PC-3 (cell line): ENCODE measurements at places on chromosomes 12 and 14. TPM values are rescaled to one million over a fixed set of nuclear protein-coding genes. Genes with fewer than 3 reads are reported as not detected.

DNA sequence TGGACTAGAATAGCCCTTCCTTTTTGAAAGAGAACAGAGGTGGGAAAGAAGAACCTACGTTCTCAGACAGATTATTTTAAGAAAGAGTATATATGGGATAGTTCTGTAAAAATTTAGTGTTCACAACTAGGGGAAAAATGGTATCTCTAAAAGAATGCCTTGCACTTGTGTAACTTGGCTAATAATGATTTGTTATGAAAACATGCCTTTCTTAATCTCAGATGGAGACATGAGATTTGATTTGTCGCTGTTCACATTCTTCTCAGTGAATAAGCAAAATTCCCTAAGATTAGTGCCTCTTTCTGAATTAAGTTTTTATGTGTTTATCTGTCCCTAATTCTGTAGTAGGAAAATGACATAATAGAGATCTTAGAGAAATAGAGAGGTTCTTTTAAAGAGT, 100.8 kb downstream of the USP15 start:
- H3K4me1 ChIP-seq: no peaks in the 10 kb centered on the region
- no peak overlapping the region for H3K27ac ChIP-seq
- H3K27me3 ChIP-seq: no peaks in the 10 kb centered on the region
- no peak for DNase-seq
- no peak overlapping the region for H3K4me3 ChIP-seq
- peaks cover 3% of the 10 kb centered on the region; the same call in 1 of the 2 replicates for H3K36me3 ChIP-seq

DNA sequence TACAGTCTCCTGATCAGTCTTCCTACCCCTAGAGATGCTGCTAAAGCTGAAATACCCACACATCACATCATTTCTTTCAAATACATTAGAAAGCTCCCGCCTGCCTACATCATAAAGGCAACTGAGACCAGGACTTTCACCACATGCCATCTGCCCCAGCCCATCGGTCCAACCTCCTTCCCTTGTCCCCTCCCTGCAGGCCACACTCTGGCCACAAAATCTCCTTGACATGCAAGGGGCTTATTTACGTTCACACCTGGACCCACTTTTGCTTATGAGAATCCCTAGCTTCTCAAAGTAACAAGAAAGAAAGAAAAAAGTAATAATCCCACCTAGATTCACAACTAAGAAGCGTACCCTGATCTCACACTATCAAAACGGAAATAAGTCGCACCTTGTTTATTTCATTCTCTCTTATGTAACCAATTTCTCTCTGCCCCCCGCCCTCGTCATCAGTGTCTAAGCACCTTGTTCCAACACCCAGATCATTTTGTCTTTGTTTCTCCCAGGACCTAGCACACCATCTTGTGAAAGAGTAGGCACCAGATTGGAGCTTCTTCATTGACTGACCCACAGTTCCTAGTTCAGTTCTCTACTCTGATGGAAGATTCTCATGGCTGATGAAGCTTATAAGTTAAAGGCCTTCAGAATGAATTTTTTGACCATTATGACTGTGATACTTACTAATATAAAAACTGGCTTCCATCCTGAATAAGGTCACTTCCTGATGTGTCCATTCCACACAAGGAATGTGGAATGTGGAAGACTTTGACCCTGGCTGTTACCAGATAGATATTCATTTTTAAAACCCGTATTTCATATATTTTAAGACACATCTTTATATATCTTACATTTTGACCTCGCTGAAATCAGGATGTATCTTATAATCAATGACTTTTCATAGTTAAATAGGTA, 7.7 kb downstream of the WSB2 start:
- no peaks in the 10 kb centered on the region for H3K27me3 ChIP-seq
- peak; percentile 41 for DNase-seq
- peaks cover 49% of the 10 kb centered on the region for H3K4me1 ChIP-seq
- H3K36me3 ChIP-seq: peaks cover 28% of the 10 kb centered on the region

Gene FAM186B
- total RNA-seq: 0.80 and 1.1 TPM in 2 replicates

- no peak overlapping the region for H3K27ac ChIP-seq
- H3K4me3 ChIP-seq: no peak overlapping the region
- peaks cover 6% of the 10 kb centered on the region; the same call in 1 of the 2 replicates for H3K36me3 ChIP-seq
- no peaks in the 10 kb centered on the region for H3K27me3 ChIP-seq
- DNase-seq: peak; percentile 80
Observed at GRCh38 chr14:35687335-35687939, 121.7 kb downstream of the RALGAPA1 start.

Gene CLEC14A
- not detected in 2 replicates for total RNA-seq

DNA sequence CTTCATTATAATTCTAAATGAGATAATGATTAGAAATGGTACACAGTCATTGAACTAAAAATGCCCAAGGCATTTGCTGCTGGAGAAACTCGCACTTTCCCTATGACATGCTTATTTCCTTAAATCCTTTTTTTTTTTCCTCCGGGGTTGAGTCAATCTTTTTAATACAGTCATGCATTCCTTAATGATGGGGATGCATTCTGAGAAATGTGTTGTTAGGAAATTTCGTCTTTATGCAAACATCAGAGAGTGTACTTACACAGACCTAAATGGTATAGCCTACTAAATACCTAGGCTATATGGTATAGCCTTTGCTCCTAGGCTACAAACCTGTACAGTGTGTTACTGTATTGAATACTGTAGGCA, 29.8 kb upstream of the DACT1 start:
- H3K4me1 ChIP-seq: no peaks in the 10 kb centered on the region
- no peak overlapping the region for H3K4me3 ChIP-seq
- DNase-seq: peak; percentile 84
- no peak overlapping the region for H3K27ac ChIP-seq
- H3K36me3 ChIP-seq: no peaks in the 10 kb centered on the region

Gene HOXC10
- total RNA-seq: 0.69 and 2.9 TPM in 2 replicates

Gene PPP1R1A
- not detected in 2 replicates for total RNA-seq

Gene SYCP3
- total RNA-seq: not detected in 2 replicates

DNA sequence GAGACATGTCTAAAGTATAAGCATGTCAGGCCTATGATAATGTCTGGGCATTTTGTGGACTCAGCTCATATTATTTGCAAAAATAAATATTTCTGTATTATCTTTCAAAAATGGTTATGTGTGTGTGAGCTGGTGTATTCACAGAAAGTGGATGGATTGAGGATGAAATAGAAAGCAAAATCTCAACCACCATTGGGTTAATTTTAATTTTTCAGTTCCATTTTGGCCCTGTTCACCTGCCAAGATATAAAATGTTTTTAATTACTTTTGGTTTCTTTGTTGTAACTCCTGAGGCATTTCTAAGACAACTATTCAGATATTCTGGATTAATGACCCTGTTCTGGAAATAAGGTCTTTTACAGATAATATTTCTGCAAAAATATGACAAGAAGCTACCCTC, 232.7 kb upstream of the PPFIA2 start:
- H3K4me1 ChIP-seq: no peaks in the 10 kb centered on the region
- no peaks in the 10 kb centered on the region for H3K27me3 ChIP-seq
- H3K4me3 ChIP-seq: no peak overlapping the region
- H3K36me3 ChIP-seq: no peaks in the 10 kb centered on the region

GRCh38 chr14:73816393-73816816, 35.2 kb upstream of the PTGR2 start:
- H3K4me3 ChIP-seq: no peak overlapping the region
- 0 out of 2 replicates have a peak, but pooled peaks cover 3% of the 10 kb centered on the region for H3K4me1 ChIP-seq
- no peaks in the 10 kb centered on the region for H3K27me3 ChIP-seq
- H3K36me3 ChIP-seq: no peaks in the 10 kb centered on the region
- H3K27ac ChIP-seq: no peak overlapping the region

GRCh38 chr12:48777501-48778400, 11.1 kb downstream of the ADCY6 start:
- H3K4me3 ChIP-seq: no peak overlapping the region
- H3K36me3 ChIP-seq: peaks cover 5% of the 10 kb centered on the region; the same call in 1 of the 2 replicates
- DNase-seq: no peak
- H3K27me3 ChIP-seq: no peaks in the 10 kb centered on the region
- H3K4me1 ChIP-seq: peaks cover 17% of the 10 kb centered on the region
- H3K27ac ChIP-seq: no peak overlapping the region

DNA sequence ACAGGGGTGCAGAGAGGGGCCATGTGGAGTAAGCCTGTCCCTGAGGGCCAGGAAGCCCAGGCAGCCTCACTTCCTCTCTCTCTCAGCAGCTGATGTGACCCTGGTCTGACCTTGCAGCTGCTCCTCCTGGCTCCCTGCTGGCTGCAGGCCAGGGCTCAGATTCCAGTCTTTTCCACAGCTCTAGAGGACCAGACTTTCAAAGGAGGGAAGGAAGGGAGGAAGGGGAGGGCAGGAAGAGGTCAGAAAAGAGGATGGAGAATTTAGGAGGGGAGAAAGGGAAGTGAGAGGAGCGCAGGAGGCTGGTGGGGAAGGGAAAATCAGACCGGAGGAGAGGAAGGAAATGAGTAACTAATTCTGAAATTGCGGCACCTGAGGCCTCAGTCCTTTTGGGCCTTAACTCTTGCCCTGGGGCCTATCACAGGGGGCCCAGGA, 40.9 kb upstream of the VASH1 start:
- H3K27me3 ChIP-seq: peaks cover 59% of the 10 kb centered on the region
- H3K36me3 ChIP-seq: no peaks in the 10 kb centered on the region
- no peak overlapping the region for H3K4me3 ChIP-seq
- DNase-seq: no peak

DNA sequence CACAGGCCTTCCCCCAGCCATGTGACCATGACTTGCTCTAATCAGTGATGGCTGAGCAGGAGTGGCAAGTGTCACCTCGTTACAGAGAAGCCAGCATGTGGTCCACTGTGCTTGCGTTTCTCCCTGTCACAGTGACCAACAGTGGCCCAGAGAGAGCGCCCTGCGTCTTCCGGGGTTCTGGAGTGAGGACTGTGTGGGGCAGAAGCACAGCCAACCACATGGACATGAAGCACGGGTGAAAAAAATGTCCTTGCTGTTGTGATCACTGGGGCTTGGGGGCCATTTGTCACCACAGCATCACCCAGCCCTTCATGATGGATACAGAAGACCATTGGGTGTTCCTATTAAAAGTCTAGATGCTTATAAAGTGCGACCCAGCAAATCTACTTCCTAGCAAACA, 174.6 kb upstream of the C14orf180 start:
- no peaks in the 10 kb centered on the region for H3K36me3 ChIP-seq
- peaks cover 70% of the 10 kb centered on the region for H3K27me3 ChIP-seq
- DNase-seq: no peak
- H3K4me3 ChIP-seq: no peak overlapping the region

DNA sequence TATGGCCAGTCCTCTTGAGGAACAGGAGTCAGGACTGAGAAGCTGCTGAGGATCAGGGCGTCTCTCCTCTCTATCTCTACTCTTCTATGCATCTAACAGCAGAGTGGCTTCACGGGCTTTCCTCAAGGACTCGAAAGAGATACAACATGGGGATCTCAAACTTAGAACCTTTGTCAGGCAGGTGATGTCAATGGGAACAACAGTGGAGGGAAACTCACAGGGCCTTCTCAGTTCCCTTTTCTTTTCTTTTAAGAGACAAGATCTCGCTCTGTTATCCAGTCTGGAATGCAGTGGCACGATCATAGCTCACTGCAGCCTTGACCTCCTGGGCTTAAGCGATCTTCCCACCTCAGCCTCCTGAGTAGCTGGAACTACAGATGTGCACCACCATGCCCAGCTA, 127.6 kb downstream of the PTPN11 start:
- no peaks in the 10 kb centered on the region for H3K4me1 ChIP-seq
- no peak overlapping the region for H3K4me3 ChIP-seq
- no peak for DNase-seq
- H3K27me3 ChIP-seq: peaks cover 36% of the 10 kb centered on the region

DNA sequence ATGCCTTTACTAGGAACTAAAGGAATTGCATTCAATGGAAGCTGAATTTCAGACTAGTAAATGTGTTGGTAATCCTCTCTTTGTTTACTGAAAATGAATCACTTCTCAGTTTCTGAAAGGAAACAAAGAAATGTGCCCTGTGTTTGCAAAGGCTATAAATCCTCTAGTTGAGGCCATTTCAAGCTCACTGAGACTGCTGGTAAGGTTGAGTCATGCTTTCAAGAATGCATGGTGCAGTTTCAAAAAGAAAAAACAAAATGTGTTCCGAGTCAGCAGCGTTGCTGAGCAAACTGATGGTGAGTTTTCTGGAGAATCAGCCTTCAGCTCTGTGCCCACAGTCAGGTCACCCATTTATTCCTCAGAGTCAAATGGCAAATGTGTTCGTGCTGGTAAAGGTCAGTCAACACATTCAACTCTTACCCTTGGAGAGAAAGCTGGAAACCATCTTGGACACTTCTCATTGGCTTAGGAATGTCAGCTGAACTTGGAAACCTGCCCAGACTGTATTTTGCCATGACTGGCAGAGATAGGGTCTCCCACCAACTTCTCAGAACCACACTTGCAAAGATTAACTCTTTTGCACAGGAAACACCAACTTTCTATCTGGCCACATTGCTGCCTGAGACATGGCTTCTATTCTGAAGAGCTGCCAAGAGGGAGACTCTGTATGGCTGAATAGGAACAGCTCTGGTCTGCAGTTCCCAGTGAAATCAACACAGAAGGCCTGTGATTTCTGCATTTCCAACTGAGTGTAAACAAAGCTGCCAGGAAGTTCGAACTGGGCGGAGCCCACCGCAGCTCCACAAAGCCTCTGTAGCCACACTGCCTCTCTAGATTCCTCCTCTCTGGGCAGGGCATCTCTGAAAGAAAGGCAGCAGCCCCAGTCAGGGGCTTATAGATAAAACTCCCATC, 484.4 kb downstream of the ATP23 start:
- peak overlapping the region; percentile 51 for H3K4me3 ChIP-seq
- peak overlapping the region; percentile 99 for H3K27ac ChIP-seq
- peaks cover 42% of the 10 kb centered on the region for H3K4me1 ChIP-seq
- peak; percentile 95 for DNase-seq
- no peaks in the 10 kb centered on the region for H3K27me3 ChIP-seq

DNA sequence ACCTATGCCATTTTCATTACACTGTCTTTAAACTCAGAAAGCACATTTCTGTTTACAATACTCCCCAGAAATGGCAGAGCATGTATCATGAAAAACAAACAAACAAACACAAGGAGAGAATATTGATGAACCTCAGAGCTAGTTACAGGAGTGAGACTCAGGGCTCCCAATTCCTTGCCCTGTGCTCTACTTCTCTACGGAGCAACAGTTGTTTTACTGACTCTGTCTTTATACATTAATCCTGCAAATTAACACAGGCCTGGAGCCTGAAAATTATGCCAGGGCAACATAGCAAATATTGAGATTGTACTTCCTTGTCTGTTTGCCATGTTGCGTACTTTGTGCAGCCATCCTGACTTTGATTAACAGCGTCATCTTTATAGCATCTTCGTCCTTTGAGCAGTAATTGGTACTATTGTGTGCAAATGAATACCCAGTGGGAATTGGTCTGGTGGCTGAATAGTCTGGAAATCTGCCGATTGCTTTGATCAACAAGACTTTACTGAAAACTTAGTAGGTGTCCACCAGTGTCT, 15.2 kb upstream of the AKAP6 start:
- no peaks in the 10 kb centered on the region for H3K36me3 ChIP-seq
- H3K27ac ChIP-seq: no peak overlapping the region
- no peaks in the 10 kb centered on the region for H3K27me3 ChIP-seq
- no peak for DNase-seq

DNA sequence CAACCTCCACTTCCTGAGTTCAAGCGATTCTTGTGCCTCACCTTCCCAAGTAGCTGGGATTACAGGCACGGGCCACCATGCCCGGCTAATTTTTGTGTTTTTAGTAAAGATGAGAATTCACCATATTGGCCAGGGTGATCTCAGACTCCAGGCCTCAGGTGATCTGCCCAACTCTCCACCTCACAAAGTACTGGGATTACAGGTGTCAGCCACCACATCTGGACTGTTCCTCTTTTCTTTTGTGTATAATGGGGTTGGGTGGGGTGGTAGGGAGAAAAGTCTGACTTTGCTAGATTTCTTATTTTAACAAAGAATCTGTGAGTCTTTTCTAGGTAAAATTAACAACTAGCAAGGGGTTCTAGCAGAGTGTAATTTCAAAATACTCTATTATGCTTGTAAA, 92.7 kb upstream of the AMN1 start:
- H3K27me3 ChIP-seq: no peaks in the 10 kb centered on the region
- H3K36me3 ChIP-seq: no peaks in the 10 kb centered on the region
- H3K4me1 ChIP-seq: no peaks in the 10 kb centered on the region
